Effector CD8-positive, alpha-beta T cell (primary cell): ENCODE measurements at places on chromosomes 1 and 21.

- DNase-seq, result no peak
Observed at GRCh38 chr1:89939059-89939570, 55.8 kb upstream of the ZNF326 start.

- no peak for DNase-seq
Observed at GRCh38 chr21:16084776-16085364, 355.1 kb downstream of the USP25 start.

DNA sequence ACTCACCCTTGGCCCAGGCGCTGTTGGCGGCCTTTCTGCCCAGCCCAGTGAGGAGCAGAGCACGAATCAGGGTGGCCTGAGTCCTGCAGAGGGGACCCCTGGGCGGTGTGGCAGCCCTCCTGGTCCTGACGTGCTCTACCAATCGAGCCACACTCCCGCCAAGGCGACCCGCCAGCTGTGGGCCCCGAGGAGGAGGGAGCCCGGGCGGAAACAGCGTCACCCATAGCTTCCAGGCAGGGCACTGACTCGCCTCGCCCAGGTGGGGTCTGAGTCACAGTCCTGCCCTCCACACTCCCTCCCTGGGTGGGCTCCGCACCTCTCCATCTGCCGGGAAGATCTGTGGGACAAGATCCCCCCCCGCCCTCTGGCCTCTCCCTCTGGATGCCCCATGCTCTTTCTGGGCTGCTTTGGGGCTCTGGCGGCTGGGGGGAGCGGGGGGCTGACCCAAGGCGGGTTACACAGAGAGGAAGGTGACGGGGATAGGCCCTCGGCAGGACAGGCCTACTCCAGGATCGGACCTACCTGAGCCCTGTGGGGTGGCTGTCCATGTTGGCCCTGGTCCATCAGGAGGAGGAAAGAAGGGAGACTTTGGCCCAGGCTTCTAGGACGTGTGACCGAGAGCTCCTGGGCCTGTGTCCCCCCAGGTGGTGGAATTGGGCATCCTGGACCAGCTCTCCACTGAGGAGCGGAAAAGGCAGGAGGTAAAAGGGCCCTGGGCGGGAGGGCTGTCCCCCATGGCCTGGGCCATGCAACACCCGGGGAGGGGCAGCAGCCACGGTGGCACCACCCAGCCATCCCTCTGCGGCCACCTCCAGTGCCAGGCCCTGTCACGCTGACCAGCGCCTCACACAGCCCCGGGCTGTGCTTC is 14.0 kb downstream of the ARHGEF16 start:
- DNase-seq, result no peak

DNA sequence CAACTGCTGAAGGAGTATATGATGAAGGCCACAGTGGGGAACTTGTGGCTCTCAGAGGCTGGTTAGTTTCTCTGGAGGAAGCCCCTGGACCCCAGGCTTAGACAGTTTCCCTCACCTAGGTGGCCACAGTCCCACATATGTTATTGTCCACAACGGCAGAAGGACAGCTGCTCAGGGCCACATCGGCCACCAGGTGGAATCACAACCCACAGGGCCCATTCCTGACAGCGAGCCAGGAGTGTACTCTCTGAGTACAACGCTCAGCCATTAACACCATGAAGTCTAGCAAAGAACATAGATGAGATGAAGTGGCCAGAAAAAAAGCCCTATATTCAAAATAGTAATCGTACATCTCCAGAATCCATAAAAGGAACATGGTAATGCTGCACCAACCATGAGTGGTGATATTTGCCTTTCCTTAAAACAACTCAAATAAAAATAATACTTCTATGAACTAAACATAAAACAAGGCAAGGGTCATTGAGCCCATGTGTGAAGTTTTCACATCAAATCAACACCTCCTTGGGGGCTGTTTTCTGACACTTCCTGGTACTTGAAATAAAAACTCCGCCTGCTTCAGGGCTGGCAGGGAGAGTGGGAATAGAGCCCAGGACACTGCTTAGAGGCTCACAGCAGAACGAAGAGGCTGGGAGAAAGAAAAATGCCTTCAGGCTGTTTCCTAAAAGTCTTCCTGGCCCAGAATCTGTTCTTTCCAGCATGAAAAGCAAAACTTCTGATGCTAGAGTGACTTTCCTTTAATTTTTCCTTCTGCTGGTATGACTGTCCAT is 383.3 kb downstream of the HHAT start:
- DNase-seq, result no peak

- no peak for DNase-seq
Observed at GRCh38 chr1:2415337-2415736, 3.0 kb upstream of the PEX10 start.

DNA sequence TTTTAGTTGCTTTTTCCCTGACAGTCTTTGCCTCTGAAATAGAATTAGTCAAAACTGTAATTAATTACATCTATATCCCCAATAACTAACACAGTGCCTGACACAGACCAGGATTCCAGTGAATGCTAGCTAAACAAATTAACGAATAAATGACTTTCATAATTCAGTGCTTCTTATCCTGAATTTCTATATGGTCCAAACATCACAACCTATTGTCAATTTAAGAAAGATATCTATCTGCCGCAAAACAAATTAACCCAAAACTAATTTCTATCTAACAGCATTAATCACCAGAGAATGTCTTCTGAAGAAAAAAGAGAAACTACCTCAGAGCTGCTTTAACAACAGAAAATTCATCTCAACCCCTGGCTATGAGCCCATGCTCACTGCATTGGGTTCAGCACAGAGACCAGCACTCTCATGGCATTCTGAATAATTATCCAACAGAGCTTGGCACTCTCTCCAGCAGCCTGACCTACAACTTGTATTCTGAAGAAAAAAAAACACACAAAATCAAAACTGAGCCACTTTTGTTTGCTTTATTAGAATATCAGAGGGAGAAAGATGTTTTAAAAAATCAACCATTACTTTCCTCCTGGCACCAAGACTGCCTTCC is 547.3 kb upstream of the BEND5 start:
- DNase-seq, result no peak

GRCh38 chr21:29625990-29626389 is 313.8 kb downstream of the GRIK1 start:
- no peak for DNase-seq

- no peak for DNase-seq
Observed at GRCh38 chr1:204641936-204642335, 43.6 kb downstream of the LRRN2 start.

DNA sequence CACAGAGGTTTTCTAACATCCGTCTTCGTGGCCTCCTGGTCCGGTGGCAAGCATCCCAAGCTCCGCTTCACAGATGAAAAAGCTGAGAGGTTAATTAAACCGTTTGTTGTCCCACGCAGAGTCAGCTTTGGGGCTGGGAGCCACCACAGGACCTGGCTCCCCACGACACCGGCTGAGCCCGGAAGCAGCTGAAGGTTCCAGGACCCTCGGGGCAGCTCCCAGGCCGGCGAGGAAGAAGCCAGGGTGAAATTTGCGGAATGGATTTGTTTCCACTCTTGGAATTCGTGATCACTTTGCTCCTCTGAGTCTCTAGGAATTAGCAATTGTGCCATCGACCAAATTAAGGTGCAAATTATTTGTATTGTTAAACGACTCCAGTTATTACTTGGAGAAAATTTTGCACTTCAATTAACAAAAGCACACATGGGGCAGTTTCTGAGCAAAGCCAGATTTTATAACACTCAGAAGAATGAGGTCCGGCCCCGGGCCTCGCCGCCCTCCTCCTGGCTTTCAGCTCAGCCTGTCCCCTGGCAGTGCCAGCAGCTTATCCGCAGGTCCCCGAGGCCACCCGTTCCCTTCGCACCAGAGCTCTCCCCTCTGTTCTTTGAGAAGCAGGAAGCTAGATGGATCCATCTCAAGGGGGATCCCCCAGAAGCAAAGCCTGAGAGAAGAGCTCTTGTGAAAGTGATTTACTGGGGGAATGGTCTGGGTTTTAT is 69.1 kb downstream of the SIK1 start:
- DNase-seq, result no peak

DNA sequence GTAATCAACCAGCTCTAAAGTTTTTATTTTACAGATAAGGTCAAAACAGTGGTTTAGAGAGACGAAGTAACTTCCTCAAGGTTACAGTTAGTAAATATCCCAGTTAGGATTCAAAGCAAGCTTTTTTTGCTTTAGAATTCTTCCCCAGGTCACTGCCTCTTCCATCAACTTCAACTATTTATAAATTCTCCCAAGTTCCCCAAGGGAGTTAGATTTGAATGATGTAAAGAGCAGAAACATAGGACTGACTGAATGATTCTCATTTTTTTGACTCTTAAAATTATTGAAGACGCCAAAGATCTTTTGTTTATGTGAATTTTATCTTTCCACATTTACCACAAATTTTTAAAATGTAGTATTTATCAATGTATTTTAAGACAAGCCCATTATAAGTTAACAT is 4.1 kb downstream of the POGZ start:
- no peak for DNase-seq

DNA sequence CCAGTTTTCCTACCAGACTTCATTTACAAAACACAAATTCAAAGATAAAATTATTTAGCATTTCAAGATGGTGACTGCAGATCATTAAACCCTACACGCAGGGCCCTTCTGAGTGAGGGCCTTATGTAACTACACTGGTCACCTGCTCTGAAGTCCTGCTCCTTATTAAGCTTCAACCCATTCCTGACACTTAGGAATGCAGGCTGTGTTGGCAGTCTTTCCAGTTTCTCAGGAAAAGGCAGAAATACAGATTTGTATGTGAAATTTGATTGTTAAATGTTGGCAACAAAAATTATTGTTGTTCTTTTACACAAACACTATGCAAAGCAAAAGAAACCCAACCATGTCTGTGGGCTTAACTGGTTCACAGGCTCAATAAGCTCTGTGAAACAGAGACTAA is 25.8 kb upstream of the BCAS2 start:
- no peak for DNase-seq

- no peak for DNase-seq
Observed at GRCh38 chr1:39659538-39659937, 12.4 kb downstream of the NT5C1A start.

DNA sequence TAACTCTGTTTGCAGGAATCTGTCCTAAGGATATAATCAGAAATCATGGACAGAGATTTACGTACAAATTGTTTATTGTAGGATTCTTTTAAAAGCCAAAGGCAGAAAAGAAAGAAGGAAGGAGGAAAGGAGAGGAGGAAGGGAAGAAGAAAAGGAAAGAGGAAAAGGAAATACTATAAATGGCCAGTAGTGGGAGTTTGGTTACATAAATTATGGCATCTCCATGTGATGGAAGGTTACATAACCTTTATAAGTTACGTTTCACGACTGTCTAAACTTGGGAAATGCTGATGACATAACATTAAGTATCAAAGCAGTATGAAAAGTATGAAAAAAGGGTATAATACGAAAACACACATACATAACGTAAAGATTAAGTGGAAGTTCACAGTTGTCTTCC is 39.0 kb downstream of the SMYD2 start:
- no peak for DNase-seq

- DNase-seq, result no peak
Observed at GRCh38 chr1:215986401-215986800, 419.3 kb downstream of the KCTD3 start.

DNA sequence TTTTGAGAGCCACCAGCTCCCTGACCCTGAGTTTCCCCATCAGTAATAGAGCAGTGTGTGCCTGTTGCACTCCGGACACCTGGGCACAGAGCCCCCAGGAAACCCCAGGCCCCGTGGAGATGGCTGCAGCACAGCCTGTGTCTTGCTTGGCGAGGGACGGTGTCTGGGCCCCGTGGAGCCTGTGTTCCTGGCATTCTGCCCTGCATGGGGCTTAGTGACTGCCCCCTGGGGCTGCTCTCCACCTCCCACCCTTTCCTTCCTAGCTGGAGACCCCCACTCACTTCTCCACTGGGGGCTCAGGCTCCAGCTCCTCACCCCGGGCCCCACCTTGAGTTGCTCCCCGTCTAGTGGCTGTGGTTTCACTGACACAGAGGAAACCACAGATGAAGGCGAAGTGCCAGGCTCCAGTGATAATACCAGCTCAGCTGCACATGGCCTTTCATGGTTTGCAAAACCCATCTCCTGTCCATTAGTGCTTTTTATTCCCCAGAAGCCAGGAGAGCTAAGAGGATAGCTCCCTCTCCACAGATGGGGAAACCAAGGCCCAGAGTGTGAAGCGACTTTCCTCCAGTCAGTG is 39.4 kb downstream of the DMRTB1 start:
- no peak for DNase-seq

DNA sequence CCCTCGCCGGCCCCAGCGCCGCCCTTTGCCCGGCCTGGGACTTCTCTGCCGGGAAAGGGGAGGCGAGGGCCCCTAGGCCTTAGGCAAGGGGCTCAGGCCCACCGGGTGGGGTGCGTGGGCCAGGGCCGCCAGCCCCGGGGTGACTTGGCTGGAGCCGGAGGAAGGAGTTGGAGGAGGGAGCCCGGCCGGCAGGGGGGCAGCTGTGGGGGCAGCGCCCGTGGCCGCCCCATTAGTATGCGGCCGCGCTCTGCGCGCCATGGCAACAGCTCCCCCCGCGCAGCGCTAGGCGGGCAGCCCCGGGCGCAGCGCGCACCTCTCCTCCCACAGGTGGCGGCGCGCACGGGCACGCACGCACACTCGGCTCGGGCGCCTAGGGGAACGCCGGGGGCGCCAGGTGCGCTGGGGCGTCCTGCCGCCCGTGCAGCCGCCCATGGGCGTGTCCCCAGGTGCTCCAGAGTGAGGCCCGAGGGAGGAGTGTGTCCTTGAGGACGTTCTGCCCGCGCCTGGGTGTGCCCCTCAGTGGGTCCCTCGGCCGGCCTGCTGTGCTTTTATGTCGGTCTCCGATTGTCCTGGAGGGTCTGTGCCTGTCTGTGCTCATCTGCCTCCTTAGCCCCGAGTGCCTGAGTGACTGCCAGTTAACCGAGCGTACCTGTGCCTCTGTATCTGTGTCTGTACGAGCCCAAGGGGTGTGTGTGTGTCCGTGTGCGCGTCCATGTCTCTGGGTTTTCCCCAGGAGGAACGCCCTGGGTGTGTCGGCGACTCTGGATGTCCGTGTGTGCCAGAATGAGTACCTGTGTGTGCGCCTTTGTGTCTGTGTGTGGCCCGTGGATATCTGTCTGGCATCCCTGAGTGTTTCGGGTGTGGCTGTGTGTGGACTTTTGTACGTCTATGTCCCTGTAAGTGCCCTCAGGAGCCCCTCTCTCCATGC is 38.2 kb upstream of the WASF2 start:
- peak; percentile 34 for DNase-seq

- DNase-seq, result peak; percentile 5
Observed at GRCh38 chr21:17925000-17925610, 105.9 kb upstream of the C21orf91 start.

- DNase-seq, result no peak
Observed at GRCh38 chr21:33550772-33551660, 8.2 kb downstream of the SON start.

DNA sequence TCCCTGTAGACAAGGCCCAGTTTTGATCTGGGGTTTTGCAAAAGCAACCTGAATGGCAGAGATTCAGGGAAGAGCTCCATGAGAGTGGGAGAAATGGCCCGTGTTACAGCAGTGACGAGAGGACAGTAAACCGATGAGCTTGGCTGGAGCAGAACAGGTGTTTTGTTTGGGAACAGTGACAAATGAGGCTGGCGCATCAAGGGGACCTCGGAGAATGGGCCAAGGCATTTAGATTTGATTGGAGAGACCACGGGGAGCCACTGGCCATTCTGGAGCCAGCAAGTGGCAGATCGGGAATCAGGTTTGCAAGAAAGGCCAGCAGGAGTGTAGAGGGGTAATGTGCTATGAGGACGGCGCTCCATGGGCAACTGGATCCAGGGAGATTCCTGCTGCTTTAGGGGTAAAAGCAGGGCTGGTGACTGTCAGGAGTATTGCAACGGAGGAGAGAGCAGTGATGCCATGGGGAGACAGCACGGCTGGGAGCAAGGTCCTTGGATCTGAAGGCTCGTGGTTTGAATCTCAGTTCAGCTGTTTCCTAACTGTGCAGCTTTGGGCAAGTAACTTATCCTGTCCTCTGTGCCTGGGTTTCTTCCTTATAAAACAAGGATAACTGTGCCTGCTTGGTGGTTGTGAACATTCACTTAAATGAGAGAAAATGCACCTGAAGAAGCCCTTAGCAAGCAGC is 9.9 kb upstream of the KLHDC7A start:
- DNase-seq, result no peak
